Renal pelvis (tissue), 12 donors: ENCODE measurements at places on chromosomes 5 and 9.

DNA sequence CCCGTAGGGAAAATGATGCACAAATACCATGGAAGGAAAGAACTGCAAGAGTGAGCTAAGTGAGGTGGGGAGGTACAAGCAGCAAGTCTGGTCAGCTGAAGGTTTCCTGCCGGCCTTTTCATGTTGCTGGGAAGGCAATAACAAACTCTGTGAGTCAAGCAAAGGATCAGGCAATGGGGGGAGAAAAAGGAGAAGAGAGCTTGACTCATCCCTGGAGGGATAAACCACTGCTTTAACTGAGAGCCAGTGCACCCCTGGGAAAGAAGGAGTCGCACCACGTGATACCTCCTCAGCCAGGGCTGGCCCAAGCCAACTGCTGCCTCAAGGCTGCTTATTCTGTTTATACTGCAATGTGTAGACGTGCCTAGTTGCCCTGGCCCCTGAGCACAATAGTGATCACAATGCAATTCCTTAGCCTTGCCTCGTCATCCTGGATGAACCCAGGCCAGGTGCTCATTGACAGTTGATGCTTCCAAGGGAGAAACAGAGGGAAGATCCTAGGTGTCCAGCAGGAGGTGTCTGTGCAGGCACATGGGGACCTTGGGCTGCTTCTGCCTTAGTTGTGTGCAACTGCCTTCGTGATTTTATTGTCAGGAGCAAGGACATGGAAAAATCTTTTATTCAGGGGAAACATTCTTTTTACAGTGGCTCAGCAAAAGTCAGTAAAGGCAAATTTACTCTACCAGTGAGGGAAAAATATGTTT, 203.0 kb upstream of the TUT7 start:
- DNase-seq: no peak

GRCh38 chr9:131656356-131657036, 83.4 kb downstream of the RAPGEF1 start:
- DNase-seq: no peak

DNA sequence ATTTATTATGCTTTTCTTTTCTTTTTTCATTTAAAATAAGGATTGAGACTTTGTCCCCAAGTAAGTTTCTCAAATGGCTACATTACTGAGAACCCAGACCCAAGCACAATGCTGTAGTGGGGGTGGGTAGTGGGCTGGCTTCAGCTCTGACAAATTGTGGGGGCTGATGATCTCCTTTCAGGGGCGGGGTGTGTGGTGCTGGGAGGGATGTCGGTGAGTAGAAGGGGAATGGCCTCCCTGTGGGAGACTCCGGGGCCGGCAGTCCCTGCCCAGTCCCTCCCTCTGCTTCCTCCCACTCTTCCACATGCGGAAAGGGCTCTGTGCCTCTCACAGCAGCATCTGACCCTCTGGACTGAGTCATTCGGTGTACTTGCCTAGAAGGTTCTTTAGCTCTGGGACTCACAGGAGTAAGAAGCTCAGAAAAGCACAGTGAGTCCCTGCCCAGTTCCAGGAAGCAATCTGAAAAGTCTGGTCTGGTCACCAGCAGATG, 14.3 kb downstream of the CD180 start:
- DNase-seq: peak; percentile 37

DNA sequence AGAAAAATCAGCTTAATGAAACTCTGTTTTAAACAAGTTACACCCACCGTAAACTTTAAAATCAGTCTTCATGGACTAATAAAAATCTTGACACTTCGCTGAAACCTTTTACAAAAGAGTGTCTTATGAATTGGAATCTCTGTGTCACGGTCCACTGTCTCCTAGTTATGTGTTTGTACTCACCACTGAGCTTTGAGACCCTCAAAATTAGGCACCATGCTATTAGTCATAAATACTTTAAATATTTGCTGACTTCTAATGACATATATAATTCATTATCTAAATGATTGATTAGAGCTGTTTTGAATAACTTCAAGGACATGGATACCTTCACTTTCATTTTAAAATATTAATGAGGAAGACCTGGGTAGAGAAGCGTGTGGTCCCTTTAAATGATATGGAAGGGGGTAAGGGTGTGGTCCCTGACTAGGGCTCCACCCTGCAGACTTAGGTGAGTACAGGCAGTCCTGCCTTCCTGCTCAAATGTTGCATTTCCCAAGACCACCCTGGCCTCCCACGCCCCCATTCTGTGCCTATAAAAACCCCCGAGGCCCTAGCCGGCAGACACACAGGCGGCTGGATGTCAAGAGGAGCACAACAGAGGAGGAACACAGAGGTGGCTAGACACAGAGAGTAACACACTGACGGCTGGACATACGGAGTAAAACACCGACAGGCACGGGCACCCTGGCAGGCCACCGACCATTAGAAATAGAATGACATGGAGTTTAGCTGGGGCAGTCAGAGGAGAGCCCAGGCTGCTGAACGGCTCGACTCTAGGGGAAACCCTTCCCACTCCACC, 179.0 kb upstream of the CDH9 start:
- DNase-seq: no peak

GRCh38 chr5:163670036-163670435, 164.6 kb downstream of the MAT2B start:
- no peak for DNase-seq

- no peak for DNase-seq
Observed at GRCh38 chr5:128225245-128226030, 141.9 kb downstream of the SLC12A2 start.

GRCh38 chr5:142659405-142659804, 26.5 kb downstream of the FGF1 start:
- no peak for DNase-seq

GRCh38 chr9:33860200-33860871, 43.4 kb downstream of the UBE2R2 start:
- no peak for DNase-seq
